ENCODE measurements at places on chromosomes 4 and X.
A peak's percentile ranks its signal among the peaks of the same experiment; 100 is the strongest.

- DNase-seq = peak; percentile 83
These were observed 9.5 kb downstream of the NAF1 start for GRCh38 chr4:163157157-163157556.

DNA sequence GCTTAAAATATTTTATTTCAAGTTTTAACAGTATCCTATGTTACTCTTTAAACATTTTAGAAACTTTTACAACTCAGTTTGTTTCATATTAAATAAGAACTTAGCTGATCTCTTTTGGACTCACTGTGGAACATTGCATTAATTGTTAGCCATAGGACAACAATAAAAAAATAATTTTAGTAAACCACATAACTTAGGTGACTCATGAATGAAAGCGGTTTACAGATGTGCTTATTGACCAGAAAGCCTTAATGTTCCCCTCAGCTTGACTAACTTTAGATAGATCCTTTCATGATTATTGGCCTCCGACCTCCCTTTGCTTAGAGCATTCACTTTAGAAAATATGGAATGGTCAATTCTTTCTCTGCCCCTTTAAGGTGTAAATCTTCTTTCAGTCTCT lies 783.5 kb upstream of the MAGEB2 start:
- no peak for DNase-seq

DNA sequence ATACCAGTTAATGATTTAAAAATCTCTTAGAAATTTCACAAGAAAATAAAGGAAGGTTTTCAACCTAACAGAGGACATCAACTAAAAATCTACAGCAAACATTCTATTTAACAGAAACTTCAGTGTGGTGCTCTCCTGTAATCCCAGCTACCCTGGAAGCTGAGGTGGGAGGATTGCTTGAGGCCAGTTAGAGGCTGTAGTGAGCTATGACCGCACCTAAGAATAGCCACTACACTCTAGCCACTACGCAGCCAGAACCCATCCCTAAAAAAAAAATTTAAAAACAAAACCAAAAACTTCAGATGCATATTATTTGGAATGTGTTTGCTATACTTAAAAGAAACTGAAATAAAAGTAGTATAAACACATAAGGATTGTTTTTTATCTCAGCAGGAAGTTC lies 7.2 kb upstream of the FHIP1A start:
- no peak for DNase-seq

GRCh38 chr4:171759274-171759673 lies 53.9 kb upstream of the GALNTL6 start:
- DNase-seq = no peak

GRCh38 chr4:40933272-40934053 lies 183.7 kb downstream of the NSUN7 start:
- DNase-seq = peak; percentile 26

GRCh38 chrX:66579219-66579618 lies 59.7 kb downstream of the EDA2R start:
- DNase-seq = no peak

DNA sequence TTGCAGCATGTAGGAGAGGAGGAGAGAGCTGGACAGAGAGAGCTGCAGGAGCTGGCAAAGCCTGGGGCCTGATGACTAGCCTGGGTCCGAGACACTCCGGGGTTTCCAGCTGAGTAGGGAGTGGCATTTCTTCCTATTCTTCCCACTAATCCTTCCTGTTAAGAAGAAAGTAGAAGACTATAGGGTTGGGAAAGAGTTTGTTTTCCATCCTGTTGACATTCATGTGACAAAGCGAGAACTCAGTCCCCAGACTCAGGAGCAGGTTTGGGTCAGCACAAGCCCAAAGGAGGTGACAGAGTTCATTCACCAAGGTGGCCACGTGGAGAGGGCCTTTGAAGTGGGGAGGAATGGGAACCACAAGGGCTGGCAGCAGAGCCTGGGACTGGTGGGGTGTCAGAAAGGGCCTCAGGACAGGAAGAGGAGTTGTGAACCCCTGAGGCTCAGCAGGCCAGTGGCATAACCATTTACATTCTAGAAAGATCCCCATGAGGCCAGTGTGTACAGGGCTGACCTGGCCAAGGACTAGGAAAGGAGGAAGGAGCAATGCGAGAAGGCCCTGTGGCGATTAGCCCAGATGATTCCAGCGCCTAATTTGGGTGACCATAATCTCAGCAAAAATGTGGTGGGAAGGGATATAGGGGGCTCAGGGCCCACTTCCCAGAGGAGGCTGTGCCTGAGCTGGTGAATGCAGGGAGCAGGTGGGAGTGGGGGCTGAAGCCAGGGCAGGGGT lies 3.3 kb upstream of the HAUS3 start:
- no peak for DNase-seq

- no peak for DNase-seq
These were observed 112.6 kb upstream of the LCORL start for GRCh38 chr4:18134111-18134510.

DNA sequence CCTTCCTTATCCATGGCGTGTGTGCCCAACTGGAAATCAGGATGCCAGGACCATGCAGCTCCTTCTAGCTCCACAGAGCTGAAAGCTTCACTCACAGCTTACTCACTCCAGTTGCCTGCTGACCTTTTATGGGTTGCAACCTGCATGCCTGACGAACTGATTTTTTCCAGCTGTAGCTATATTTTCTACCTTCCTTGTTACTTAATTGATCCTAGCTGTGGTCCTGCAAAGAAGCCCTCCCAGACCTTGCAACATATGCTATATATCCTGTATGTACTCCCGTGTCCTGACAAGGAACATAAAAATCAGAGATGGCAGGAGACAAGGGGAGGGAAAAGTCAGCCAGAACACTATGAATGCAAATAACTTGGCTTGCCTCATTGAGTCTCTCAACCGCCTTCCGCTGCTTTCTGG lies 135.3 kb upstream of the LDB2 start:
- DNase-seq = peak; percentile 22

- DNase-seq = peak; percentile 22
These were observed 46.5 kb upstream of the HMX1 start for GRCh38 chr4:8917868-8918783.

GRCh38 chr4:81796790-81797528 lies 325.3 kb upstream of the RASGEF1B start:
- no peak for DNase-seq

DNA sequence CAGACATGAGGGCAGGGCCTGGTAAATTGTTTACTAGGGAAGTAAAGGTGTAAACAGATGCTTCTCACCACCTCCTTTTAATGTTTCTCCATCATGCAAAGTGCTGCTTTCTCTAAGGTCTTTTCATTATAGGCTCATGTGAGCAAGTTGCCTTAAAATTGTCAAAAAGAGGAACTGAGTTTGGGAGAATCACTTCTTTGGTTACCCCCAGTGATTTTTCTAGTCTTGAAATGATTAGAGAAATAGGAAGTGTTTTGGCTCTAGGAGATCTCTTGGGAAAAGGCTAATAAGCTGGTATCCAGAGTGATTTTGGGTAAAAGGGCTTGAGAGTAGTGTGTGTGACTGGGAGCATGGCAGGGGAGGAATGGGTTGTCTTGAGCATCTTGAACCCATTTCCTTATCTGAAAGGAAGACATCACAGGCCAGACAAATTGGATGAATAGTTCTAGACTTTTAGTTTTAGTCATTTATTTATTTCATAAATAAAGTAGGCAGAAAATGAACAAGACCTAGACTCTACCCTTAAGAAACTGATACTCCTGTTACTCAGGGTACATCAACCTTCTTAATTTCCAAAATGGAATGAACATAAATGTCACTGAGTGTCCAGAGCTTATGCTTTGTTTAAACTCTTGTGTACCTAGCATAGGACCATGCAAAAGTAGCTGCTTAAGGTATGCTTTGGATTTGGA lies 14.2 kb downstream of the GRPR start:
- no peak for DNase-seq

GRCh38 chrX:115582616-115583495 lies 21.9 kb downstream of the PLS3 start:
- no peak for DNase-seq

DNA sequence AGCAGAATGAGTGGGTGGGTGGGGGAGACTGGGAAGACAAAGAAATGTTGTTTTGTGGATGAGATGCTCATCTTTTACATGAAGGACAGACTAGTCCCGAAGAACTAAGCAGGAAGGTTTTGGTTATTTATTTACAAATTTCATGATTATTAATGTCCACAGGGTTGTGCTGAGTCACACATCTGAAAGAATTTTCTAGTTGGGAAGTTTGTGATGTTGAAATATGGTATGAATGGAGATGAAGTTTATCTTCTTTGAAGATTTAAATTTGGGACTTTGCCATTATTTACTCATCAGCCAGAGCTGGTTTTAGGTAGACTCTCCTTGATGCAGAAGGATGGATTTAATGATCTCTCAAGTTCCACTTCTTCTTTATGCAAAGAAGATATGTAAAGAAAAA lies 75.5 kb downstream of the MOSPD2 start:
- no peak for DNase-seq

DNA sequence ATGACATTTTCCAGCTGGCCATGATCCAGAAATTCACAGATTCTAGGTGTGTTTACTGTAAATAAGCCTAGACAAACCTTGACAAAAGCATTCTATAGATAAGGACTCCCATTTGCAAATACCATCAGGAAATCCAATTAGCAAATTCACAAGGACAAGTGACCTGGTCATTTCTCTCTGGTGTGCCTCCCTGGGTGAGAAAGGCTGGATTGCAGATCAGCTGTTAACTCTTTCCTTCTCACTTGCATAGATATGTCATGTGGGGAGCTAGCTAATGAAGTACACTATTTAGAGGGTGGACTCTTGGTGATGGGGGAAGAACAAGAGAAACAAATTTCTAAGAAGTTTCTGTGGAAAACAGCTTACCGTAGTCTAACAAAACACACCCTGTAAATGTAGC lies 58.9 kb downstream of the MOSPD2 start:
- no peak for DNase-seq

- no peak for DNase-seq
These were observed 362.2 kb upstream of the EMCN start for GRCh38 chr4:100880011-100880410.

DNA sequence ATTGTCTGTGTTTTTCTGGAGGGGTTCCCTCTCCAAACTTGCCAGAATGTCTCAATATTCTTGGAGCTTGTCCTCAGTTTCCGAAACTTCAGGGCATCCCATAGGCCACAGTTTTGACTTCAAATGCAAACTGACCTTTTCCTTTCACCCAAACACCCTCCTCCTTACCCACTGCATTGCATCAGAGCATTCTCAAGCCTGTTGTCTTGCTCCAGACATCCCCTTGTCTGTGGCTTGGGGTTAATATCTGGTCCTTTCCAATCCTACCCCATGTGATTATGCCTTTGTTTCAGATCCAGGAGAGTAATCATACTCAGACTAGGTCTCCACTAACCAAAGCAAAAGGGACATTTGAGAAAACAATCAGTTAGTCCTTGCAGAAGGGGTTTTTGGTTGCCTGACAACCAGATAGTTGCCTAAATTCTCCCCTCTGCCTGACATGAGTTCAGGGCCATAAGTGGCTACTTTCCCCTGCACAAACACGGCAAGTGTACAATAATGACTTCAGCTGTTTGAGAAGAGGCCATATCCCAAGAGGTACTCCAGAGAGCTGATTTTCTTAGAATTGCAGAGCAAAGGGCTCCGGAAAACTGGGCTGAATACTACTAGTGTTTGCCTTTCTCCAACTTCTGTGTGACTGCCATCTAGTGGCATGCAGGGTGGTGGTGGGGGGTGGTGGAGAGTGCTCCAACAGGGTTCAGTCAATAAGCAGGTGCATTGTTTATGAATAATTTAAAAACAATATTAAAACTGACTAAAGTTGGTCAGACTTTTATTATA lies 130.2 kb downstream of the CHRDL1 start:
- peak; percentile 27 for DNase-seq

- no peak for DNase-seq
These were observed 40.0 kb downstream of the ERVMER34-1 start for GRCh38 chr4:52711272-52711671.

DNA sequence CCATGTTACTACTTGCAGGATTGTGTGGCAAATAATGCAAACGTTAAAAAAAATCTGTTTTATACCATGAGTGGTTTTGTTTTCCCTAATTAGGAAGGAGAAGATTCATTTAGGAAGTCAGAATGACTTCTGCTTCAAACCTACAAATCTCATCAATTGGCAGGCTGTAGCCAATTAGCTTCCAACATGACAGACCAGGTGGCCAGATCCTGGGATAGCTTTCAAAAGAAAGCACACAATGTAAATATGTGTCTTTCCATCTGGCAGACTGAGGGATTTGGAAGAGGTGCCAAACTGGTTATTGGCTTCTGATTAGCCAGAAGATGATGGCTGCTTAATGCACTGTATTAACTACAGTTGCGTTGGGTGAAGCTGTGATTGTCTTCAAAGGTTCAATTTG lies 432.8 kb downstream of the ANKRD50 start:
- no peak for DNase-seq

GRCh38 chr4:3480528-3481112 lies 17.5 kb downstream of the DOK7 start:
- peak; percentile 53 for DNase-seq

DNA sequence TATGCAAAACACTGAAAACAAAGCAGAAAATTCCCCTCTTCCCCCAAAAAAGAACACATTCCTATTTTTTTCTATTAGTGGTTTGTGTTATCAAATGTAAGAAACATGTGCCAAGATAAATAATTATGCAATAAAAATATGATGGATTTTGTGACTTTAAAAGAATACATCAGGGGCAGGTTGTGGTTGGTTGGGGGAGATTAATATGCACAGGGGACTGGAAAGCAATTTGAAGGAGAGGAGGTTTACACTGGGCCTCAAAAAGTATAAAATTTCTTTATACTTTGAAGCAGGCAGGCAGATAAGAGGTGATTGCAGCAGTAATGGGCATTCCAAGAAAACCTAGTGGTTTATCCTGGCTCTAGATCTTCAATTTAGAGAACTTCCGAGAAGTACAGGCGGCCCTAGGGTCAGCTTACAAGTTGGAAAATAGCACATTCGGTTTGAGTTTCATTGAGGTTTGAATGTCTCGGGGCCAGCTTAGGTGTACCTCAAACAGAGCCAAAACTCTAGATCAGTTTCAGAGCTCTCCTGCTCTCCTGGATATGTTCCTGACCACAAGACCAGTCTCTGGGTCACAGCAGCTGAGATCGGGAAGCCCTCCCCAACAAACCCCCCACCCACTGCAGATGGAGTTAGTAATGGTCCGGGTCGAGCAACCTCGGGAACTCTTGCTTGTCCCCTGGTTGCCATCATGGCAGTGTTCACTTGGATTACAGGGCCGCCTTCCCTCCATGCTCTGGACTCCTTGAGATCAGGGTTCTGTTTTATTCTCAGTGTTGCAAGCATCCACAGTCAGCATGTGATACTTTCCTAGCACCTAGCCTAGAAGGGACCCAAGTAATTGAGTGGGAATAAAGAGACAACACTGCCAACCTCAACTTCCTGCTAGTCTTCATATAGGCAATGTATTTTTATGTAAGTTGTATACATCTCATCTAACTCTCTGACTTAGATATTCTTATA lies 112.1 kb upstream of the DDIT4L start:
- DNase-seq = no peak

DNA sequence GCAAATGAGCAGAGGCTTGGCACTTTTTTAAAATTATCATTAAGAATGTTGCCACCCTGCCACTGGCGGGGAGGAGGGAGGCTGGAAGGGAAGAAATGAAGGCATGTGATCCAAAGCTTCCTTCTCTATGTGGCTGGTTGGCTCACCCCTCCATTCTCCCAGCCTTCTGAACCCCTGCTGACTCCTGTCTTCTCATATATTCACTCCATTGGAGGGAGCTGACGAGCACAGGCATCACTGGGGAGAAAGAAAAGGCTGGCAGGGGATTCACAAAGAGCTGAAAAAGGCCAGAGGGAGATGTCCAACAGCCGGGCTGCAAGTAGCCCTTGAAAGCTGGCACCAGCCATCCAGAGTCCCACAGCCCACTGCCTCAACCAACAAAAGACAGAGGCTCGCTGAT lies 495.6 kb downstream of the BCOR start:
- DNase-seq = no peak

- DNase-seq = no peak
These were observed 163.6 kb upstream of the MAP3K15 start for GRCh38 chrX:19678941-19679340.

Data from fibroblast of skin of right biceps (primary cell).